ENCODE measurements at places on chromosomes 11 and 22.

DNA sequence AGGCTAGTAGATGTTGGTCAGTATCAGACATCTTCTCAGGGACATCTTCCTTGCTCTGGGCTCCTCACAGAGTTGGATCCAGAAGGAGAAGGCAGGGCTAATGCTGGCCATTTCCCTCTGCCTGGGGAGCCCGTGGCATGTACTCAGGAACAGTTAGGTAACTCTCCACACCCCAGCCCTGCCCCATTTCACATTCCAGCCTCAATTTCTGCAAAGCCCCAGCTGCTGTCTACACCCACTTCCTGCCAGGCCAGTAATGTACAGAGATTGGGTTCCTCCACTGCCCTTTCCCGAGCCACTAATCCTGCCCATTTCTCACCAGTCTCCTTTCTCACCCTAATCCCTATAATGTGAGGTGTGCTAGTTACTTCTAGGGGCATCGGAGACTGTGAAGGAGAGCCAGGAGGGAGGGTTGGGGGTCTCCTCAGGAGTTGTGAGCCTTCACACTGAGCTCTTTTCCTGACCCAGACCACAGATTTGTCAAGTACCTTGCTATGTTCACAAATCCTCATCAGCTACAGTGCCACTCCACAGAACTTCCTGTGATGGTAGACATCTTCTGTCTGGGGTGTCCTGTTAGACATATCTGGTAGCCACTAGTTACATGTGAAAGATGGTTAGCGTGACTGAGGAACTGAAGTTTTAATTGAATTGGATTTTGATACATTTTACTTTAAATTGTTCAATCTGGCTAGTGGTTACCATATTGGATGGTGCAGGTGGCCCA lies 1.3 kb upstream of the SEC14L3 start:
- DNase-seq, result no peak

DNA sequence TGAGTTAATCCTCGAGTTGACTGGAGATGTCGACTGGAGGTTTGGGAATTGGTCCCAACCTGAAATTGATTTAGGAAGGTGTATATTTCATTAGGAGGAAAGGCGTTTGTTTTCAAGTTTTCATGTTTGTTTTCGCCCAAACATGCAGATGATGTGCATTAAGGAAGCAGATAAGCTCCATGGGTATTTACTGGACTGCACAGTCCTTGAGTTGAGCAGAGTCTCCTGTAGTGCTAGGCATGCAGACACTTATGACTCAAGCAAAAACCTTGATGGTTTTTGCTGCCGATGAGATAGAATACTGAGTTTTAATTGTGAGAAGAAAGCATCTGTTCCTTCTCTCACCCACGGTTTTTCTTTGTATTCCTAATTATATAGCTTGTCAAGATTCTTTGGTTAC lies 27.9 kb downstream of the CABIN1 start:
- DNase-seq, result no peak

DNA sequence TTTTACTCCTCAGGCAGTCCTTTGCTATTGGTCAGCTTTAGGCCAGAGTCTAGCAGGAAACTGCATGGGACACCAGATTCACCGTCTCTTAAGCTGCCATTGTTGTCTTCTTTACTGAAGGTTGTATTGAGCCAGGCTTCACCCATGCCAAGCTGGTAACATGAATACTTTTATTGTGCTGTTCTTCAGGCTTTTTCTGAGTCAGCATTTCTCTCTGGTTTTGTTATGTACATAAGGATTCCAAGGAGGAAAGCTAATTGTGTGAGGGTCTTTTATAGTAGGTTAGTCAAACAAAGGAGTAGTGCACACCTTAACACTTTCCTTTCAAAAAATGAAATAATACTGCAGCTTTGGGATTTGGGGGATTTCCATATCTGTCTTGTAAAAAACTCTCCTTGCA lies 252.8 kb downstream of the JRKL start:
- DNase-seq, result no peak

GRCh38 chr11:121191818-121192217 lies 90.8 kb downstream of the TECTA start:
- DNase-seq, result no peak

DNA sequence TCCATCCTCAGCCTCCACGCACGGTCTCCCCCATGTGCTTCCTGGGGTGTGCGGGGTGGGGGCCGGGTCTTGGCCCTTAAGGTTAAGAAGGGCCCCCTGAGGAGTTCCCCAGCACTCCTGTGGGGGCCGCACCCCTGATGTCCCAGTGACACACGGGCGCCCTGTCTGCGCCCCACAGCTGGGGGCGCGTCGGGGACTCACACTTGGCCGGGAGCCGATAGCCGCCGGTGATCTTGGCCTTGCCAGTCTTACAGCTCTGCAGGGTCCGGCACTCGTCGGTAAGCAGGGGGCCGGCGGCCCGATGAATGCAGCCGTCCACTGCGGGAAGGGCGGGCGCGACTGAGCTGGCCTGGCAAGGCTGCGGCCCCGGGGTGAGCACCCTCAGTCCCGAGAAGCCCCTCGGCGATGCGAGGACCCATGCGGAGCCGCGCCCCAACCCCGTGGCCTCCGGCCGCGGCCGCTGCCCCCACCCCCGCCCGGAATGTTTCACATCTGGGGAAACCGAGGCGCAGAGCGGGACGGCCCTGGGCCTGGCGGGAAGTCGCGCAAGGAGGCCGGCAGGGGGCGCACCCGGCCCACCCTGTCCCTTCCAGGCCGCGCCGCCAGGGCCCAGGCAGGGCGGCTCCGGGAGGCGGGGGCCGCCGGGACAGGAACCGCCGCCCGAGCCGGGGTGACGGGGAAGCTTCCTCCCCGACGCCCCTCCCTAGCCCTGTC lies 13.9 kb downstream of the OTUB1 start:
- DNase-seq, result no peak

- DNase-seq, result no peak
Observed at GRCh38 chr11:27696115-27696514, 4.1 kb downstream of the BDNF start.

DNA sequence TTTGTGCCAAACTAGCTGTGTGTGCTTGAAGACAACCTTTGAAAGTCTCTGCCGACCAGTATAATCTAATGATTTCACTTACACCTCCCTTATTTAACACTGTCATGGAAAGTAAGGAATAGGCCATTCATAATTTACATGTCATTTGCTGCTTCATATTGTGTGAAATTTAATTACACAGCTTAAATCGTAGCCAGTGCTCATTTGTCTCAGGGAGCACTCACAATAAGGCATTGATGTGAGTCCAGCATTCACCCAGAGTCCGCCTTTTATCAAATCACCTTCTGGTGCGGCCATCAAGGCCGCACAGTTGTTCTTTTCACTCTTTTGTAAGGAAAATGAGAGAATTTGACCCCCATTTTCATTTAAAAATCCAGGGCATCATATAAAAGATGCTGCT lies 46.9 kb downstream of the PAX6 start:
- no peak for DNase-seq

Measured in coronary artery (tissue), 2 donors.